Stimulated activated CD4-positive, alpha-beta T cell treated with anti-CD3 and anti-CD28 coated beads, Interleukin-2, amount 100 ng/mL, for 48 hours (primary cell): ENCODE measurements at places on chromosomes 1 and 21.

DNA sequence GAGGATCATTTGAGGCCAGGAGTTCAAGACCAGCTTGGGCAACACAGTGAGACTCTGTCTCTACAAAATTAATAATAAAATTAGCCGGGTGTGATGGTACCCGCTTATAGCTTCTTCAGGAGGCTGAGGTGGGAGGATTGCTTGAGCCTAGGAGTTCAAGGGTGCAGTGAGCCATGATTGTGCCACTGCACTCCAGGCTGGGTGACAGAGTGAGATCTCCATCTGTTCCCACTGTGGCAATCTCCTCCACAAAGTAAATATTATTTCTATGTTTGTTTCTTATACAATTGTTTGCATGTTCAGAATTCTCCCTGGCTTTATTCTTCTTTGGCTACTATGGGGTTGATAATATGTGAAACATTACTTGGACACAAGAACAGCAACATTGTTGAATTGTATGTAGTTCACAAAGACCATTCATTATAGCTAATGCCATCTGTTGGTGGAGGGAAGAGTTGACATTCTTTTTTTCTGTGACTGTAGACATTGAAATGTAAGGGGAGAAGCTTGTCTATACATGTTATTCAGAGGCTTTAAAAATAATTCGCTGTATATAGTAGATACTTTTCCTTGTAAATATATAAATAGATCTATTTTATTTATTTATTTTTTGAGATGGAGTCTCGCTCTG is 47.8 kb upstream of the SRSF10 start:
- DNase-seq: no peak

DNA sequence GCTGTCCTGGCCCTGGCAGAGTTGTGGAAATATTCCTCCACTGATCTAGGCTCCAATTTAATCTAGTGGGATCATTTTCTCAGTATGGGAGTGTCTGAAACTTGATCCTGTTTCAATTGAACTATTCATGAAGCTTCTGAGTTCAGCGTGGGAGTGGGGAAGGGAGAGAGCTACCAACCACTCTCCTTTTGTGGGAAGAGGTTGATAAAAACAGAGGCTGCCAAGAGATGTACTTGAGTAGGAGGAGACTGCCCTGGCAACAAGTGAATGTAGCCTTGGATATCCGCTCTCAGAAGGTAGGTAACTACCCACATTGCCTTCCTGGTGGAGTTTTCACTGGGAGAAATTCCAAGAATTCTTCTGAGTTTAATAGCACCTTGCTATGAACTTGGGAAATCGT is at the start of gene CTXND2:
Gene CTXND2 (plus strand): TSS at position 119 of the 400 bp plus-strand sequence. CDS start 25,179 bp downstream, outside the sequence.
- no peak for DNase-seq

DNA sequence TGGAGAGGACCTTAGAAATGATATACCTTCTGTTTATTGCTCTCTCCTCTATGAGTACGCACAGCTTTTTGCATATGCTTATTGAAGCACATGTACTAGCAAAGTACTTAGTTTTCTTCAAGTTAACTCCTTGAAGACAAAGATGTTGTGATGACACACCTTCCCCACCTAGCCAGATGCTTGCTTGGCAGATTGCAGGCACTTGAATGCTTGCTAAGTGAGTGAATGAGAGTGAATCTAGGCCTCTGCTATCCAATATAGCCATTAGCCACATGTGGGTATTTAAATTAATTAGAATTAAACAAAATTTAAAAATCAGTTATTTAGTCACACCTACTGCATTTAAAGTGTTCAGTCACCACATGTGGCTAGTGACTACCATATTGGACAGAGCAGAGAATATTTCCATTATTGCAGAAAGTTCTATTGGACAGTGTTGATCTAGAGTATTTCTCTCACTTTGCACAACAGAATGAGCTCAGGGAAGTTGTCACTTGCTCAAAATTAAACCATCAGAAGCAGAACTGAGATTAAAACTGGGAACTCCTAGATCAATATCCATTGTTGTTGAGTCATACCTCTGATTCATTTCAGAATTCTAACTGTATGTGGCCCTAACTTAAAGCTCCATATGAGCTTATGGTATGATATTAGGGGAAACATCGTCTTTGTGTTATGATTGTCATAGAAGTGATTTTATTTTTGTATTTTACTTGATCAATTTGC is 8.6 kb upstream of the EEIG2 start:
- DNase-seq: no peak

DNA sequence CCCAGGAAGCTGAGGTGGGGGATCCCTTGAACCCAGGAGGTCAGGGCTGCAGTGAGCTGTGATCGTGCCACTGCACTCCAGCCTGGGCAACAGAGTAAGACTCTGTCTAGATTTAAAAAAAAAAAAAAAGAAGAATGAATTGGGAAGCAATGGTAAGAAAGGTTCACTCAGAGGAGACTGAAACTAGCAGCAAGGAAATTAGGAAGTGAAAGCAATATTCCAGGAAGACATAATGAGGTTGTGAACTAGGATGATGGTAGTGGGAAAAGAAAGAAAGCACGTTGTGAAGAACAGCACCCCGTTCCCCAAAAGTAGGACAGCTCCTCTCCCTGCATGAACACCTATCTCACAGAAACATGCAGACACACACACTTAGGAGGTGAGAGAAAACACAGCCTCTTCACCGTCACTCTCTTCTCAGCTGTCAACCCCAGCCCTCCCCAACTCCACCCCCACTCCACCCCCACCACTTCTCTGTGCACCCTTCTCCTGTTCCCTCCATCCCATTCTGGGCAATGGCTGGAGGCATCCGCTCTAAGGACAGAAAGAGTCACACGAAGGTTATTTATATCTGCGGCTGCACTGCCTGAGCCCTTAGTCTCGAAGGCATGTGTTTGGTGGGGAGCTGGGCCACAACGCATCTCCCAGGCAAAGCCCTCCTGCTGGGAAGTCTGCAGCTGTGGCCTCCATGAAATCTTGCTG is 101.8 kb upstream of the LPGAT1 start:
- no peak for DNase-seq

GRCh38 chr1:161718559-161719324 is 2.6 kb upstream of the FCRLB start:
- DNase-seq: no peak
